ENCODE measurements at places on chromosomes 11 and 22. TPM values are rescaled to one million over a fixed set of nuclear protein-coding genes. Genes with fewer than 3 reads are reported as not detected.

Gene FIBIN
- polyA plus RNA-seq: 17.4 TPM

Gene CCS
- polyA plus RNA-seq: 57.7 TPM

Gene KBTBD3
- polyA plus RNA-seq: 9.9 TPM

- no peak for DNase-seq
These were observed 5.9 kb upstream of the TP53AIP1 start for GRCh38 chr11:128948583-128948982.

DNA sequence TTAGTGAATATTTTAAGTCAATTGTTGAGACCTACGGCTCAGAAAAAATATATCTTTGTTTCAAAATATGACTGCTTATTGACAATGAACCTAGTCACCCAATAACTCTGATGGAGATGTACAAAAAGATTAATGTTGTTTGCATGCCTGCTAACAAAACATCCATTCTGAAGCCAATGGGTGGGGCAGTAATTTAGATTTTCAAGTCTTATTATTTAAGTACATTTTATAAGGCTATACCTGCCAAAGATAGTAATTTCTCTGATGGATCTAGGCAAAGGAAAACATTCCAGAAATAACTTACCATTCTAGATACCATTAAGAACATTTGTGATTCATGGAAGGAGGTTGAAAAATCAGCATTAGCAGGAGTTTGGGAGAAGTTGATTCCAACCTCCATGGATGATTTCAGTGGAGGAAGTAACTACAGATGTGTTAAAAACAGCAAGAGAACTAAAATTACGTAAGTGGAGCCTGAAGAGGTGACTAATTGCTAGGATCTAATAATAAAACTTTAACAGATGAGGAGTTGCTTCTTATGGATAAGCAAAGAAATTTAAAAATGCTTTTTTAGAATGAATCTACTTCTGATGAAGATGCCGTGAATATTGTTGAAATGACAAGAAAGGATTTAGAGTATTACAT lies 26.4 kb upstream of the OR8D2 start:
- no peak for DNase-seq

DNA sequence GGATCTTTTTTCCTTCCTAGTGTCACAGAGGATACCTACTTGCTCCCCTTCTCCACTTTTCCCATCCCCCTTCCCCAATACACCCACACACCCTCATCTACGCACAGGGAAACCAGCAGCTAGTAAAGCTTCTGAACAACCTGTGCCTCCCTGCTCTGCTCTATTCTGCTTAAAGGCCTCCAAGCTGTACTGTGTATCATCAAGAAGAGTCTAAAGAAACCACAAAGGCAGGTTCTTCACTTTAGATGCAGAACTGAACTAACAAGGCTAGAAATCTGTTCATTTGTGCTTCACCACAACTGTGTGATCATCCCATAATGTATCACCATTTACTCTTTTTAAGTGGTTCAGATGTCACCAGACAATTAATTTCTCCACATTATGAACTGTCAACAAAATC lies 132.5 kb downstream of the SGSM3 start:
- no peak for DNase-seq

GRCh38 chr11:80432057-80432456 lies 991.2 kb upstream of the TENM4 start:
- DNase-seq: no peak

DNA sequence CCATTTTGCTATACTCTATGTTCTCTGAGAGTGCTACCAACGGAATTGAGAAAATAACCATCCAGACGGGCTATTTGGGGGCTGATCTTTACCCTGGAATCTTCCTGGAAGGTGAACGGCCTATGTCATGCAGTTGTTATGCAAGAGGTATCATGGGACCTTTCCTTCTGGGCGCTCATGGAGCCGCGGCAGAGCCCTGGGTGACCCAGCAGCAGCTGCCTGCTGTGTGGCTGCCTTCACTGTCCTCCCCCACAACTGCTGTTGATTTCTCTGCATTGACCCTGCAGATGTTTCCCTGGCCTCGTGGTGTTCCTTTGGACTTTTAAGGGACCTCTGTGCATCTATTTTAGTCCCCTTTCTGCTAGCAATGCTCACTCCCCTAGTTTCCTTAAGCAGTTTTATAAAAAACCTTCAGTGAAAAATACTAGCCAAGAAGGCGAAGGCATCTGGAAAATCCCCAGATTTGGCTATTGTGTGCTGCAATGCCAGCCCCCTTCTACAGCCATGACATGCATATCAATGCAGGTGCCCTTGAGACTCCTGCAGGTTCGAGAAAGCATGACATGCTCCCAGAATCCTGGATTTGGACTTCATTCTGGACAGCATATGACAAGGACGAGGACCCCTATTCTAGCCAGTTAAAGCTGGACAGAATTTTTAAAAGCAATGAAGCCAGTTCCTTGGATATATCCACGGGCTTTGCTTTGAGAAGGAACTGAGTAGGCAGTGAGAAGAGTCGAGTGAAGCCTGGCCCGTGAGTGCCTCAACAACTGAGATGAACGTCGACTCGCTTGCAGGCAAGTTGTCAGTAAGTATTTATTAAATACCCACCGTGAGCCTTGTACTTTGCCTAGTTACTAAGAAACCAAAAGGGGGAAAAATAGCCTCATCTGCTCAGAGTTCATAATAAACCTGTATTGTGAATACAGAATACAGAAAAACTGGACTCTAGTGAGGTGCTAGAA lies at the start of gene SLC25A18:
Gene SLC25A18, plus strand, starts transcription at position 593 of the 965 bp plus-strand sequence. CDS start 16,447 bp downstream, outside the sequence.
- DNase-seq: no peak

- DNase-seq: no peak
These were observed 8.7 kb downstream of the PNPLA5 start for GRCh38 chr22:43883012-43883661.

GRCh38 chr22:48654492-48654891 lies 1173.2 kb downstream of the BRD1 start:
- no peak for DNase-seq

DNA sequence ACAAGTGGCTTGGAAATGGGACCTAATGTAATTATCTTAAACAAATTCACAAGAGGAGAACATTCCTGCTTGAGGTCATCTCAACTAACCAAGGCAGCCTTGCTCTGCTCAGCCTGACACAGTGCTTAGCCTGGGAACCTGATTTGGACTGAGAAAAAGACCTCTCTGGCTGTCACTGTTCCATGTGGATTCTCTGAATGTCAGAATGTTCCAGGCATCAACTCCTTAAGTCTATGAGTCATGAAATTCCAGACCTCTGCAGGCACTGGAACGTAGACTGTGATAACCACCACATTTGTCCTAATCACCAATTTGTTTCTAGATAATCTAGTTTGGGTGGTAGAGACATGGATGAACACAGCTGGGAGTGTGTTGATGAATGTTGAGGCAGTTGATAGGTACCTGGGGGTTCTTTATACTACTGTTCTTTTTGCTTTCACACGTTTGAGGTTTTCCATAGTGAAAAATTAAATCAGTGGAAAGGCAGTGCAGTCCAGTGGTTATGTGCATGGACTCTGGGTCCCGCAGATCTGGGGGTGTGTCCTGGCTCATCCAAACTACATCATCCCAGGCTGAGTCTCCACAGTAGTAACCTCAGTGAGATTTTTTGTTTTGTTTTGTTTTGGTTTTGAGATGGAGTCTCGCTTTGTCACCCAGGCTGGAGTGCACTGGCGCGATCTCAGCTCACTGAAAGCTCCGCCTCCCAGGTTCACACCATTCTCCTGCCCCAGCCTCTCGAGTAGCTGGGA lies 269.6 kb downstream of the MN1 start:
- no peak for DNase-seq

Measured in left renal cortex interstitium (tissue), 4 donors.